ENCODE measurements at places on chromosomes 12 and 14.

DNA sequence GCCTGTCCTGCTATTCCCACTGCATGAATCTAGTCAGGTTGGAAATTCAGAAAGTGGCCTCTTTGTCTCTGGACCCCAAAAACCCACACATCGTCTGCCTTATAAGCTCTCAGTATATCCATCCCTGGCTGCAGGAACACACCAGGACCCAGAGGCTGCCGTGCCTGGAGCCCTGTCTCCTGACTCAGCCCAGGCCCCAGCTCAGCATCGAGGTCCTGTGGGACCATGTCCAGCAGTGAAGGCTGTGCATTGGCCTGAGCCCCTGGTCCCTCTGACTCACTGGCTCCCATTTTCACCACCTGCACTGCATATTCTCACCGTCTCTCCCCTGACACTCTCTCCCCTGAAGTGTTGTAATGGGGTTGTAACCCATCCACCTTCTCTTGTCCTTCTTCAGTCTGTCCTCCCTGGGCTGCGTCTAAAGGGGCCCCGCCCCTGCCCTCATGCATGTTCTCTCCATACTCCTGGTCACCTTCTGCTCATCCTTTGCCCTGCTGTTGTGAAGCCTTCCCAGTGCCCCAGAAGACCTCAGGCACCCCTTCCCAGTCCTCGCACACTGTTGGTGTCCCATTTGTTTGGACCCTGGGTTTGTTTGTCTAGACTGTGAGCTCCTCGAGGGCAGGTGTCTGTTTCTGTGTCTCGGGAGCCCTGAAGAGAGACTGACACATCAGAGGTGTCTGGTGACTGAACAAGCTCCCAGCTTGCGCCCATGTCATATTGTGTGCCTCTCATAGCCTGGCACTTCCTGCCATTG, 43.8 kb downstream of the EVL start:
- no peak for DNase-seq

- DNase-seq, result no peak
Observed at GRCh38 chr12:104306376-104306775, 2.8 kb downstream of the EID3 start.

DNA sequence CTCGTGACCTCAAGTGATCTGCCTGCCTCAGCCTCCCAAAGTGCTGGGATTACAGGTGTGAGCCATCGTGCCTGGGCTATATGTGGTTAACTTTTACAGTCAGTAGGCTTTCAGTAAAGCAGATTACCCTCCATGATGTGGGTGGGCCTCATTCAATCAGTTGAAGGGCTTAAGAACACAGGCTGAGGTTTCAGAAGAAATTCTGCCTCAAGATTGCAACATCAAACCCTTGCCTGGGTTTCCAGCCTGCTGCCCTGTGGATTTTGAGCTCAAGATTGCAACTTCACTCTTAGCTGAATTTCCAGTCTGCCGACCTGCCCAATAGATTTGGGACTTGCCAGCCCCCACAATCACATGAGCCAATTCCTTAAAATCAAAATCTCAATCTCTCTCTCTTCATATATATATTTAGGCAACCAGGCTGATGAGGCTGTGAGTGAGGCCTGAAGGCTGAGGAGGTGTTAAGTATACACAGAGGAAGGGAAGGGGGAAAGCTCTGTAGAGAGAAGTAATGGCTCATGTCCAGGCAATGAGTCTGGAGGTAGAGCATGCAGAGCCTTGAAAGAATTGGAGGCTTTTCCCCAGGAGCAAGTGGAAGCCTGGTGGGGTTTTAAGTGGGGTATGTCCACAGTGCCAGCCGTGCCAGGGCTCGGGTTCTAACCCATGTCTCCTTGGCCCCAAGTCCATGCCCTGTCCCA, 33.3 kb upstream of the ACTN1 start:
- DNase-seq, result no peak

DNA sequence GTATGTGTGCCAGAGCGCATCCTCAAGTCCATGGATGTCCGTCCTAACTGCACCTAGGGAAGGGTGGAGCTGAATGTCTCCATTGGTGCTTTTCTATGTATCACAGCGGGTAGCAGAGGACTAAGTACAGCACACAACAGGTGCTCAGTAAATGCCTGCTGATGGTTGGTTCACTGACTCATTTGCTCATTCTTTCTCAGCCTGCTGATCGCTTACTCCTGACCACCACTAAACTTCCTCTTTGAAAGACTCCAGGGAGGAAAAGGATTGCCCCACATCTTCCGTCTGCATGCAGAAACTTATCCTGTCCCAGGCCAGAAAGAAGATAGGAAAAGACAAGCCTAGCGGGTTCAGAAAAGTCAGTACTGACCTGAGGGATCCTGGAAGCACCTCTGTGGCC, 66.3 kb downstream of the B4GALNT3 start:
- no peak for DNase-seq

Data from activated CD4-positive, alpha-beta T cell treated with anti-CD3 and anti-CD28 coated beads, Interleukin-2, amount 10 ng/mL, durations not matched to agents 24 days and 14 days (primary cell).